ENCODE measurements at places on chromosomes 1 and 21.

DNA sequence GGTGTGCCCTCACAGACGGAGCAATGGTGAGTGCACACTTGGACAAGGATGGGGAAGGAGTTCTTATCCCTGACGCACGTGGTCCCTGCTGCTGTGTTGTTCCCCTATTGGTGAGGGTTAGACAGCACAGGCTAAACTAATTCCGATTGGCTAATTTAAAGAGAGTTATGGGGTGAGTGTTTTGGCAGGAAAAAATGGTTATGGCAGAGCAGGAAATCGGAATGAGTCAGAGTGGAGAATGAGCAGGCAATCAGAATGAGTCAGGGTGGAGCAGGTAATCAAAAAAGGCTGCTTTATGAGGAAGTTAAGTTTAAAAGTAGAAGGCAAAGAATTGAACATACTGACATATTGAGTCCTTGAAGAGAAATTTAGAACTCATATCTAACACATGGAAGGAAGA, 100.5 kb downstream of the NGF start:
- DNase-seq: peak; percentile 71

DNA sequence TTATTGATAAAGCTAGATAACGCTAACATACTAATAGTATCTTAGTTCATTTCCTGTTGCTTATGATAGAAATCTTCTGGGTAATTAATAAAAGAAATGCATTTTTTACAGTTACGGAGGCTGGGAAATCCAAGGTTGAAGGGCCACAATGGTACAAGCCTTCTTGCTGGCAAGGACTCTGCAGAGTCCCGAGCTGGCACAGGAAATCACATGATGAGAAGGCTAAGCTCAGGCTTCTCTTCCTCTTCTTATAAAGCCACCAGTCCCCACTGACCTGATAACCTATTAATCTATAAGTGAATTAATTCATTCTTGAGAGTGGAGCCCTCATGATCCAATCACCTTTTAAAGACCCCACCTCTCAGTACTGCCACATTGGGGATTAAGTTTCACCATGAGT, 82.6 kb downstream of the GPR161 start:
- DNase-seq: no peak

GRCh38 chr1:6584126-6585080, 4.6 kb downstream of the ZBTB48 start:
- no peak for DNase-seq

DNA sequence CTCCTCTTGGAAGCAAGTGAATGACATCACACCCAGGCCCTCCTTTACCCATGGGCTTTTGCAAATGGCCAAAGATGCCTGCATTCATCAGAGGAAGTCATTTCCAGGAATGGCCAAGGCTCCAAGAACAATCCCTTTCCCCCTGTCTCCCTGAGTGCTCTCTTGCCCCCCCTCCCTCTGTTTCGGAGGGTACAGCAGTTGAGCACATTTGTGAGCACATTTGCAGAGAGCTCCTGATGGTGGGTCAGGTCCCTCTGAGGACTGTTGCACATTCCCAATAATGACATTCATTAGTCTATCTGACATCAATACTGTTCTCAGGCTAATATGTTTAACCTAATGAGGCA, 113.4 kb downstream of the MATN1 start:
- DNase-seq: no peak

DNA sequence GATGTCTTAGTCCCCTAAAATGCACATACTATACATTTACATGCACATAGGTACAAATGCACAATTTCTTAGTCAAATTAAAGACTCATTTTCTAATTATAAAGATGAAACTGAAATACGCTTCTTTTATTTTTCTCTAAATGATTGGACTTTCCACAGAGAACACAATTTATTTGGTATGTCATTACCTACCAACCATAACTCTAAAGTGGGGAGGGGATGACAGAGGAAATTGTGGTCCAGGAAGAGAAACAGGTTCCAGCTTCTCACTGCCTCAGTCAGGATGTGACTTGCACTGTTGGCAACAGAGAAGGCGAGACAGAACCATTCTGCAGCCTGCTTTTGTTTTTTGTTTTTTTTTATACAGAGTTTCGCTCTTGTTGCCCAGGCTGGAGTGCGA, 1189.2 kb downstream of the PLA2G4A start:
- DNase-seq: no peak

- no peak for DNase-seq
Measured at GRCh38 chr1:110816945-110817344, 56.0 kb upstream of the CD53 start.

DNA sequence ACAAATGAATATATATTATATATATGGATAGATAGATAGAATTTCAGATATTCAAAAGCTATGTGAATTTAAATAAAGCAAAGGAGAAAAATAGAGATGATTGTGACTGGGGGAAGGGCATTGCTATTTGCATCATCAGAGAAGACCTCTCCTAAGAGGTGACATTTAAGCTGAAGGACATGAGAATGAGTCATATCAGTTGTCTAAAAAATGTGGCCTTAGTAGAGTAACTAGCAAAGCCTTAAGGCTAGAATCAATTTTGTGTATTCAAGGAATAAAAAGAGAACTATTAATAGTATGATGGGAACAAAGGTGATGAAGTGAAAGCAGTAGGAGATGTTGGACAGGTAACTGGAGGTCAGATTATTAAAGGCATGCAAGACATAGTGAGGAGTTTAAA, 34.8 kb upstream of the SLC35F3 start:
- no peak for DNase-seq

DNA sequence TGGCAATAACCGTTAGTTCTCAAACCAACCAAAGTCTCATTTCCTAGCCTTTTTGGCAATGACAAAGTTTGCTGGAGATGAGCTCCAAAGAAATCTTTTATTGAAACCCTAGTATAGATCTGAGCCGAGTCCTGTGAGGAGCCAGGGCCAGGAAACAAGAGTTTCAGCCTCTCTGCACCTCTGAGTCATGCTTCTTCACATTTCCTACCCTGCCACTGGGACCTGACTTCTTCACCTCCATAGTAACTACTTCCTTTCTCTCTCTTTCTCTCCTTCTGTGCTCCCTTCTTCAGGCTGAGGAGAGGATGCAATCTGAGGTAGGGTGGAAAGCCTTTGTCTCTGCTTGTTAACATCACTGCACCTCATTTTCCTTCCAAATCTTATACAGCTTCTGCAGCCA, 38.7 kb upstream of the IPO9 start:
- peak; percentile 69 for DNase-seq

DNA sequence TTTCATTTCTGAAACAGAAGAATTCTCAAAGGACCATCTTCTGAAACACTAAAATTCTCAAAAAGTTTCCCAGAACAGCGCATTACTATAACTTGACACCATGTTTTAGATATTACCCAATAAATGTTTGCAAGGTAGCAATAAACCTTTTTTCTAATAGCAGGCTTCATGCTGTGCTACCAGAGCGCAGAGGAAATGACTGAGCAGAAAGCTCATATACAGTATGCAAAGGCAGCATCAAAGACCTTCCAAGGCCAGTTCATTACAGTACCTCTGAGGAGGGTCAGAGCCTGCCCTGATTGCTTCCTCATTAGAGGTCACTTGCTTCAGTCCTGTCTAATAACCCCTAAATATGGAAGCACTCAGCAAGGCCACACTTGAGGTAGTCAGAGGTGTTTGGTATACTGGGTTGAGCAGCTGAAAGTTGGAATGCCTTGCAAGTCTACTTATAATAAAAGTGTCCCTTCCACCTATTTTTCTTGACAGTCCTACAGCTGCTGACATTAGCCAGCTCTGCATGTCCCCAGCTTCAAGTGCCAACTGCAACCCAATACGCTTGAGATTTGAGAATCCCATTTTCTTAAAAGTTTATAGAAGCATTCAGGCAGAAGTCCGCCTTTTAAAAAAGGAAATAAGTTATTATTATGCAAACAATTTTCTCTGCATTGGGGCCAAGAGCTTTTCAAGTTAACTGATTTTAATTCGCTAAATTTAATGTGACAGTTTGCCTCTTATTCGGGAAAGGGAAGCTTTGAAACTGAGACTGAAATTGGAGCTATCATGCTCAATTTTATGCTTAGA, 207.2 kb downstream of the ZC3H11B start:
- DNase-seq: no peak

DNA sequence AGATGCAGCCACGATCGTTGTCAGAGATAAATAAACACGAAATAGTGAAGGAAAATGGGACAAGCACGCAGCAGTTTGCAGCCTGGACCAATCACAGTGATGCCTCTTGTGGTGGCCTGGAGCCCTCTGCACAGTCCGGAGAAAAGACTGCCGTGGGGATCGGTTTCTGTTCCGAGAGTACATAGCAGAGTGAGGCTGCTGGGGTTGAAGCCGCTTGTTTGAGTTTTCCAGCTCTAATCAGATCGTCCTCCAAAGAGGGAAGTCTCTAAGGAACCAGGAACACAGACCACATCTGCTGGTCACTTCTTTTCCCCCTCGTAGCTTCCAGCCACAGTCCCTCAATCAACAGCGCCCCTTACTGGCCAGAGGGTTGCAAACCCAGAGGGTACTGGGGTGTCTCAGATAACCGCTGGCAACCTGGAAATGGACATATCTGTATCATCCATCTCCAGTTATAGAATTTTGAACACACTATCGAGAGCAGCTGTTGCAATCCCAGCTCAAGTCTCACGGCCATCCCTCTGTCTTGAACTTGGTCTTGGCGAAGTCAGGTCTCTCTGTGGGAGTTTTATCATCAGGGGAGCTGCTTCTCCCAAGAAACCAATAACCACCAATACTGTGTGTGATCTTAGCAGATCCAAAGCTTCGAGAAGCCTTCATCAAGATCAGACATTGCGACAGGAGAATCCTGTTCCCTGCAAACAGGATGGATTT, 57.4 kb downstream of the OLIG1 start:
- peak; percentile 73 for DNase-seq

GRCh38 chr1:9319789-9320519, 27.3 kb downstream of the SPSB1 start:
- no peak for DNase-seq

DNA sequence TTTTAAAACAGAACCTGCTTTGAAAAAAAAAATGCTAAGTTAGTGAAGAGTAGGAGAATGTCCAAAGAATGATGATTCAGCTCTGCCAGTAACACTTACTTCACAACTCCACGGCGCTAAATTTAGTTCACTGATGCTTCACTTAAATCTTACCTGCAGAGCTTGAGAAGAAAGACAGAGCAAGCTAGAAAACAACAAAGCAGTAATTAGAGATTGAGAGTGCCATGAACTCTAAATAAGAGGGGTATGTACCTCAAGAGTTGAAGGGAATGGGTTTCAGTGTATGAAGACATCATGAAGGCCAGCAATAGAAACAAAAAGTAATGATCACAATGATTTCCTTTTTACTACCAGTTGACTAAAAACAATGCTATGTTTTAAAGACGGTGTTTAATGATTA, 32.8 kb downstream of the EPRS1 start:
- DNase-seq: peak; percentile 8

- peak; percentile 13 for DNase-seq
Measured at GRCh38 chr1:67952071-67952470, 98.4 kb downstream of the DIRAS3 start.

GRCh38 chr1:10286244-10286643, 75.9 kb downstream of the KIF1B start:
- no peak for DNase-seq

DNA sequence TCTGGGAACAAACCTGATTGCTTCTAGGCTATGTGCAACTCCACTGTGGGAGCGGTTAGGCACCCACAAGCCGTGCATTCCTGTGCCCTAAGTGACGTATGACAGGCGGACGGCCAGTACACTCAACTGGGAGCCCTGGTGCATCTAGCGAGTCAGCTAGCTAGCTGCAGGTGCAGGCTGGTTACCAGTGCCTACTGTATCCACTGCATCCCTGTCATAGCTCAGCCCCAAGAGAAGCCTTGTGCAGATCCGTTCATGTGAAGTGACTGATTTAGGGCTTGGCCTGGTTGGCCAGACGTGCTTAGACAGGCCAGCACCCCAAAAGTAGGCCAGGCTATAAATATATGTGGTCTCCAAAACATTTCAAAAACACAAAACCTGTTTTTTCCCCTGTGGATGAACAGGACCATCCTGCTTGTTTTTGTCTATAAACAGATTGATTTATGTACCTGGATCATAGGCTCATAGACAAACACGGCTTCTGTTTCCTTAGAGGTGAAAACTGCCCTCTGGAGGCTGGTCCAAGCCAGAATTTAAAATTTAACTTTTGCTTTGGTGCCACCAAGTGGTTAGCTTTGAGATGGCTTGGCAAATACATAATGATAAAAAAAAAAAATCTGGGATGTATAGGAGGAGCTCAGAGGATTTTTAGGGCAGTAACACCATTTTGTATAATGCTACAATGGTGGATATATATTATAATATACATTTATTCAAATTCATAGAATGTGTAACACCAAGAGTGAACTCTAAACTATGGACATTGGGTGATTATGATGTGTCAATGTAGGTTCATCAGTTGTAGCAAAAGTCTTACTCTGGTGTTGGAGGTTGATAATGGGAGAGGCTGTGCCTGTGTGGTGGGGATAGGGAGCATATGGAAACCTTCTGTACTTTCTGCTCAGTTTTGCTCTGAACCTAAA, 68.5 kb downstream of the GIPC2 start:
- peak; percentile 78 for DNase-seq

DNA sequence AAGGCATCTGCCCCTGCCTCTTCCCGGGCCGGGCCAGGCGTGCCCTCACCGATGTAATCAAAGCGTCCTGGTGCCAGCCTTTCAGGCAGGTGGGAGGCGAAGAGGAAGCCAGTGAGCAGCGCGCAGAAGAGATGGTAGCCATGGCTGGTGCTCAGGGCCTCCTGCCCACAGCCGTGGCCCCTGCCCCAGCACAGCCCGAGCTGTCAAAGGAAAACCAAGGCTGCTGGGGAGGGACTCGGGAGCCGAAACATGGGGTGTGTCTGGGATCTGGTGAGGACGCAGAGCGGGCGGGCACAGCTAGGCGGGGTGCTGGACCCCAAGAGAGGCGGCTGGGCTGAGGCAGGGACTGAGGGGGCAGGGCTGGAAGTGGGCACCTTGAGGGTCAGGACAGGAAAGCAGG, 2.7 kb downstream of the BGLAP start:
- DNase-seq: no peak
